ENCODE measurements at places on chromosomes 5 and 9.

DNA sequence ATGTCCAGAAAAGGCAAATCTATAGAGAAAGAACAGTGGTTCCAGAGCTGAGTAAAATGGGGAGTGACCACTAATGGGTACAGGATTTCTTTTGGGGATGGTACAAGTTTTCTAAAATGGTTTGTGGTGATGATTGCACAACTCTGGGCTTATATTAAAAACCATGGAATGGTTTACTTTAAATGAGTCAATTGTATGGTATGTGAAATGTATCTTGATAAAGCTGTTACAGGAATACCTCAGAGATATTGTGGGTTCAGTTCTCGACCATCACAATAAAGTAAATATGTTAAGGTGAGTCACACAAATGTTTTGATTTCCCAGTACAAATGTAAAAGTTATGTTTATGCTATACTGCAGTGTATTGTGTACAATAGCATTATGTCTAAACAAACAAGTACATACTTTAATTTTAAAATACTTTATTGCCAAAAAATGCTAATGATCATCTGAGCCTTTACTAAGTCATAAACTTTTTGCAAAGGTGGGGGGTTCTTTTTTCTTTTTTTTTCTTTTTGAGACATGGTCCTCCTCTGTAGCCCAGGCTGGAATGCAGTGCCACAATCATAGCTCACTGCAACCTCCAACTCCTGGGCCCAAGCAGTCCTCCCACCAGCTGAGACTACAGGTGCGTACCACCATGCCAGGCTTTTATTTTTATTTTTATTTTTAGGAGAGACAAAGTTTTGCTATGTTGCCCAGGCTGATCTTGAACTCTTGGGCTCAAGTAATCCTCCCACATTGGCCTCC, 65.9 kb downstream of the SHOC1 start:
- no peak for DNase-seq

- peak; percentile 46 for DNase-seq
Observed at GRCh38 chr9:136951541-136952320, at the start of gene LCN12. TSS of gene LCN12 (plus strand) at chr9:136952273. CDS start at chr9:136952328, 55 bp downstream.

GRCh38 chr9:129610213-129610472, 10.8 kb downstream of the C9orf50 start:
- DNase-seq = no peak

DNA sequence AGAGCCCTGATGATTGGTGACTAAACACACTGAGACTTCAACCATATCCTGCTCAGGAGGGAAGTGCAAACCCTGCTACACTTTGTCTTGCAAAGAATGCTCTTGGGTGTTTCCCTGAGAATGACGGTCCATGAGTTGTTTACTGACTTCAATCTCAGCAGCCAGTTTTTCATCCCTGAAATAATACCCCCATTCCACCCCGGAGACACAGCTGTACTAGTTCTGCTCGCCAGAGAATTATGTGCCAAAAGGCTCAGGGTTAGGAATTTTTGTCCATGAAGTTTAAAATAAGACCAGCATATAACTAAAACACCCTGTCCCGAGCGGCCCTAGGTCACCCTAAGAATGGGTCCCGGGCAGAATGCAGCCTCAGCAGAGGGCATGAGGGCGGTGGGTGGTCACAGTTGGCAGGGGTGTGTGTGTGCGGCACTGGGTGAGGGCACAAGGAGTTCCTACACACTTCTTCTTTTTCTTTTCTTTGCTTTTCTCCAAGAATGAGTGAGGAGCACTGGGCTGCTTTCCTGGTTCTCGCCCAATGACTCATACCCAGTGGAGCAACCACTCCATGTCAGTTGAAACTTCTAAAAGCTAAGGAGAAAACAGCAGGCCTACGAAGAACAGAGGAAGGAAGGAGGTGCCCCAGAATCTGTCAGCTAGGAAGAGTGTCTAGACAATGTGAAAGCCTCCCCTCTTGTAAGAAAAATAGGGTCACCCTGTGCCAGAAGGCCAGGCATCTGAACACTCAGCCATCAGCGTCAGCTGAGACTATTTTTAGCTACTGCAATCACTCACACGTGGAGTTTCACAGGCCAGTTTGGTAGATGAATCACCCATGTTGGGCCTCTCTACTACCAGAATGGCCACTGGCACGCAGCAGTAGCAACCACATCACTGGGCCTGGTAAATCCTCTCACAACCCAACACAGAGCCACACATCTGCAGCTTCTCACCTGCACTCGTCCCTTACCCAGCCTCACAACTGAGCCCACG, 105.9 kb downstream of the DPYSL3 start:
- no peak for DNase-seq

GRCh38 chr5:31133488-31133887, 60.0 kb upstream of the CDH6 start:
- DNase-seq = no peak

DNA sequence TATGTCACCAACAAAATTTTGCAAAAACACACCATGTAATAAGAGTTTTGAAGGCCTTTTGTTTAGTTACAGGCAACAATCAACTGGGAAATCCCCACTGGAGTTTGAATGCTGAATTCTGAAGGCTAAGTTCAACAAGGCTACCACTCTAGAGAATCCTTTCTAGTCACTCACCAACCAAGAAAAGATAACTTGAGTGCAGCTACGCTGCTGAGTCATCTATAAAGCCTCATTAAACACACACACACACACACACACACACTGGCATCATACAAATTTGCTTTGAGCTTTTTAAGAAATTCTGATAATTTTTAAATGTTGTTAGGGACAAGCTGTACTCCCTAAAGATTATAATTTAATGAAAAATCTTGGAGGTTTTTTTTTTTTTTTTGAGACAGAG, 219.6 kb downstream of the DENND1A start:
- DNase-seq = no peak

DNA sequence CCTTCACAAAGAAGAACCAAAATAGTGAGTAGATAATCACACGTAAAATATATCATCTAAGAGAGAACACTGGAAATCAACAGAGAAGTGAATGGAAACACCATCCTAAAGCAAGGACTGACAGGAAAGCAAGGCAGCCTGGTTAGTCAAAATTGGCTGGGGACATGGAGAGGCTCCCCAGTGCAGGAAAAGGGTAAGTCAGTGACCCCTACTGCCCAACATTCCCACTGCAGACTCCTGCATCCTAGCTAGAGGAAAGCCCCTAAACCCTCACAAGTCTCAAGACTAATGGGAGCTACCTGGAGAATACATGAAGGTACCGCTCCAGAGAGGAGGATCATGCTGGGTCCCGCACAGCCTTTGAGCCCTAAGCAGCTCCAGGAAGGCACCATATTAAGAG, 60.1 kb downstream of the ZDHHC21 start:
- peak; percentile 33 for DNase-seq

GRCh38 chr5:34585601-34586104, 70.5 kb upstream of the RAI14 start:
- DNase-seq = no peak

GRCh38 chr5:151900891-151901290, 23.8 kb downstream of the GLRA1 start:
- DNase-seq = no peak

GRCh38 chr5:127053049-127053448, 20.3 kb downstream of the C5orf63 start:
- DNase-seq = no peak

GRCh38 chr9:136645903-136646754, 16.6 kb upstream of the EGFL7 start:
- peak; percentile 86 for DNase-seq

DNA sequence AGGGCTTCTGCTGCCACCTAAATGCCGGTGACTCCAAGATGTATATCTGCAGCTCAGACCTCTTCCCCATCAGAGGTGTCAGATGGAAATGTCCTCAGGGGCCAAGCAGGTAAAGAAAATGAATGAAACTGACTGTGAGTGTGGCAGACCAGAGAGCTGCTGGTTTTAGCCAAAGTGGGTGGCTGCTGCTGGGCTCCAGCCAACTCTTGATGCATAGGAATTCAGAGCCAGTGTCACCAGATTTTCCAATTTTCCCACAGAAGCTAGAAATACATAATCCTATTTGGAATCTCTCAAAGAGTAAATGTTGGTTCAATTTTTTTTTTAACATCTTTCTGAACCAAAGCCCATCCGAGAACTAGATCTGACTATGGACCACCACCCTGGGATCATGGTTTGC, 161.2 kb upstream of the SPRY4 start:
- DNase-seq = no peak

GRCh38 chr5:99763021-99763774, 772.0 kb upstream of the FAM174A start:
- no peak for DNase-seq

DNA sequence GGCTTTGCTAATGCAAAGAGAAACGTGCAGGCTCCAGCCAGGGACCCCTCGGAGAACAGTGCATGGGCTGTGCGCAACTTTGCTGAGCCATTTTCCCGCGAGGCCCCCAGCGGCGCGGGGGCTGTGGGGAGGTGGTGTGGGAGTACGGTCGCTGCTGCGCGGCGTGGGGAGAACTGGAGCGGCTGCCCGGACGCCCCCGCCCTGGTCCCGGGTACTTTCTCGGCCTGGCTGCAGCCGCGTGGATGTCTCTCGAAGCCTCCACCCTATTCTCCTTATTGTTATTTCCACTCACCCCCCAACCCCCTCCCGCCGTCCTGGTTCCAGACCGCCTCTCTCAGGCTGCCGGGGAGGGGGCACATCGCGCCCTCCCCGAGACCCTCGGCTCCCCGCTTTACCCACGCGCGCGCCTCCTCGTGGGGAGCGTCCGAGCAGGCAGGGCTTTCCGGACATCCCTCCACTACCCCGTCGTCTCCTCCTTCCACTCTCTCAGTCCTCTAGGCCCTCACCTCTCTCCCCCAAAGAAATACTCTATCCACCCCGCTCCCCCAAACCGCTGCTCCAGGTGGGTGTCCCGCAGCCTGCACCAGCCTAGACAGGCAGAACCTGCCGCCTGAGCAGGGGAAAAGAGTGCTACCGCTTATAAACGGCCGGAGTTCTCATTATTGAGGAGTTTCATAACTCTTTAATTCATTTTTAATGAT, 68.6 kb upstream of the TBCA start:
- no peak for DNase-seq

DNA sequence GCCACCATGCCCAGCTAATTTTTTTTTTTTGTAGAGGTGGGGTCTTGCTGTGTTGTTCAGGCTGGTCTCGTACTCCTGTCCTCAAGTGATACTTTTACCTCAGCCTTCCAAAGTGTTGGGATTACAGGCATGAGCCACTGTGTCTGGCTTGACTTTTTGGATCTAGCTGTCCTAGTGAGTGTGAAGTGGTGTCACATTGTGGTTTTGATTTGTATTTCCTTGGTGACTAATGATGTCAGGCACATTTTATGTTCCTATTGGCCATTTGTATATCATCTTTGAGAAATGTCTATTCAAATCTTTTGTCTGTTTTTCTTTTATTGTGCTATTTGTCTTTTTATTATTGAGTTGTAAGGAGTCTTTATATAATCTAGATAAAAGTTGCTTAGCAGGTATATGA, 53.5 kb upstream of the MCCC2 start:
- DNase-seq = no peak

GRCh38 chr9:34651321-34651720, 664 bp upstream of the IL11RA start:
- no peak for DNase-seq

DNA sequence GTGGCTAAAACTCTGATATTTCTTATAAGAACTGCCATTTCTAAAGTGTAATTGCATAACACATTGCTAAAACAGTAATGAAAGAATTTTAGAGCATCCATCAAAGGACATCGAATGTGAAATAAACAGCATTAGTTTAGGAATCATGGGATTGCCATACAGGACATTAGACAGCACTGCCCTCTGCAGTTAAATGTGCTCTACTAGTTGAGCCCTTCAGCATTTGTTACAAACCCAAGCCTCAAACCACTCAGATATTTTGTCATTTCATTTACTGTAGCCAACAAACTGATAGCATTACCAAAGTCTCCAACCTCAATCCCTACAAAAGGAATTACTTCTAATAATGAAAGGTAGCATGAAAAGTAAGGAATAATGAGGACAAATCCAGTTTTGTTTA, 116.8 kb upstream of the COX7C start:
- DNase-seq = no peak

GRCh38 chr5:168072665-168073064, 218.8 kb upstream of the WWC1 start:
- no peak for DNase-seq

GRCh38 chr5:102750151-102750834, 4.8 kb upstream of the PAM start:
- DNase-seq = no peak

GRCh38 chr9:35658137-35658967, at the start of gene CCDC107:
TSS of gene CCDC107 (plus strand) at chr9:35658292. CDS start at chr9:35658380, 88 bp downstream.
- peak; percentile 93 for DNase-seq

DNA sequence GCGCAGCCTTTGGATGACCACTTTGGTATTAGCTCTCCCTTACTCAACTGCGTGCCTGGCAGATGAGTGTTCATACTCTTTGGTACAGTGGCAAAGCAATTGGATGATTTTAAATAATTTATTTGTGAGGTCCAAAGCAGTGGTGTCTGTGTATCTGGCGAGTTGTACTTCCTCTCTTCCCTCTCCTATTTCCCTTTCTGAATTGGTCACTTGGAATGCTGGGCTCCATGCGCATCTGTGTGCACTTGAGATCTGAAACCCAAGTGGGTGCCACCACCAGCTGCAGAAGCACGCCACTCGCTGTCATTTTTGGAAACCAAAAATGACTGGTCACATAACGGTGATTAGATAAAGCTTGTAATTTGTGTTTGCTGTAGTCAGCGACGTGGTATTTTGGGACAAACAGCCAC, 386.0 kb upstream of the KLF4 start:
- no peak for DNase-seq

GRCh38 chr9:135772056-135772646, 70.2 kb downstream of the KCNT1 start:
- DNase-seq = no peak
